Motor neuron (in vitro differentiated cells): ENCODE measurements at places on chromosomes 6 and 20. TPM values are rescaled to one million over a fixed set of nuclear protein-coding genes. Genes with fewer than 3 reads are reported as not detected.

GRCh38 chr6:147207837-147208754 is 3.9 kb downstream of the STXBP5 start:
- ATAC-seq = no peak

DNA sequence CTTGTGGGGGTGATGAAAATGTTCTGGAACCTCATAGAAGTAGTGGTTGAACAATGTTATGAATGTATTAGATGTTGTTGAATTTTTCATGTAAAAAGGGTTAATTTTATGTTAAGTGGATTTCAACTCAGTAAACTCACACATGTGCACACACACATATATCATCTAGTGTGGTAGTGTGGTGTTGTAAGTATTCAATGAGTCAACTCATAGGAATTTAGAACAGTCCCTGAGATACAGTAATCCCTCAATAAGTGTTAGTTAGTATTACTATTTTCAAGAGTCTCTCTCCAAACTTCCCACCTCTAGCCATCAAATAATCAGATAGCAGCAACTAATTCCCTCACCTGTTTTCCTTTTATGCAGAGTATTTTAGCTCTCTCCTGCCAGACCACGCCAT is 563.1 kb upstream of the JARID2 start:
- ATAC-seq = no peak

DNA sequence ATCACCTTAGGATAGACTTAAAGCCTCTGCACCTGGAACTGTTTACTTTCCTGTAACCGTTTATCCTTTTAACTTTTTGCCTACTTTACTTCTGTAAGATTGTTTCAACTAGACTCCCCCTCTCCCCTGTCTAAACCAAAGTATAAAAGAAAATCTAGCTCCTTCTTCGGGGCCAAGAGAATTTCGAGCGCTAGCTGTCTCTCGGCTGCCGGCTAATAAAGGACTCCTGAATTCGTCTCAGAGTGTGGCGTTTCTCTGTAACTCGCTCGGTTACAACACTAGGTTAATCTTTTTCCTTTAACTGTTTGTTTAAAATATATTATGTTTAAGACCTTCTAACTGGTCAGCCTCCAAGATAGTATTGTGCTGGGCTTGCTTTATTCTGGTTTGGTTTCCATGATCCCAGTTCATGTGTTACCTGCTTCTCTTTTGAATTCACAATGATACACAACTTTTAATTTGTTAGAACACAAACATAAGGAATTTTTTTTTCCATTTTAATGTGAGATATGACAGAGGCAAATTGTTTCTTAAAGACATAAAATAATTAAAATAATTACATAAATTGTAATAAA is 8.7 kb upstream of the NQO2 start:
- no peak for ATAC-seq

Gene SAMHD1
- total RNA-seq = 21.1 and 24.7 TPM in 2 replicates

- ATAC-seq = no peak
Observed at GRCh38 chr20:49186535-49187329, 1.4 kb downstream of the STAU1 start.

Gene RIPOR2
- total RNA-seq = 25.7 and 27.8 TPM in 2 replicates

Gene RNF182
- not detected in 2 replicates for total RNA-seq

Gene PRR18
- not detected in 2 replicates for total RNA-seq

GRCh38 chr6:116087437-116088027 is 13.1 kb upstream of the NT5DC1 start:
- ATAC-seq = no peak

DNA sequence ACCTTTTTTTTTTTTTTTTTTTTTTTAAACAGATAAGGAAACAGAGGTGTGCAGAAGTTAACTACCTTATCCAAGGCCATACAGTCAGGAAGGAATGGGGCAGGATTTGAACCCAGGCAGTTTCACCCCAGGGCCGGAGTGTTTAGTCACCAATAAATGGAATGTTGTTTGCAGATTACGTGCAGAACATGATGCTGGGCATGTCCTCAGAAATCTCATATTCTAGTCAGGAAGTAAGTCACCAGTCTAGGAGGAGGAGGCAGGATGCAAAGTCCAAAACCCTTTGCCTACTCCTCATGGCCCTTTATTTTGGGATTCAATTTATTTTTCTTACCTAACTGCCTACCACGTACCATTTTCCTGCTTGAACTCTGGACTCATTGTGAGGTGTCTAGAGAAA is 57.1 kb upstream of the LRRC1 start:
- no peak for ATAC-seq

Gene VNN1
- total RNA-seq = not detected in 2 replicates
